Dorsolateral prefrontal cortex (tissue), 122 donors: ENCODE measurements at places on chromosomes 11 and 22.

DNA sequence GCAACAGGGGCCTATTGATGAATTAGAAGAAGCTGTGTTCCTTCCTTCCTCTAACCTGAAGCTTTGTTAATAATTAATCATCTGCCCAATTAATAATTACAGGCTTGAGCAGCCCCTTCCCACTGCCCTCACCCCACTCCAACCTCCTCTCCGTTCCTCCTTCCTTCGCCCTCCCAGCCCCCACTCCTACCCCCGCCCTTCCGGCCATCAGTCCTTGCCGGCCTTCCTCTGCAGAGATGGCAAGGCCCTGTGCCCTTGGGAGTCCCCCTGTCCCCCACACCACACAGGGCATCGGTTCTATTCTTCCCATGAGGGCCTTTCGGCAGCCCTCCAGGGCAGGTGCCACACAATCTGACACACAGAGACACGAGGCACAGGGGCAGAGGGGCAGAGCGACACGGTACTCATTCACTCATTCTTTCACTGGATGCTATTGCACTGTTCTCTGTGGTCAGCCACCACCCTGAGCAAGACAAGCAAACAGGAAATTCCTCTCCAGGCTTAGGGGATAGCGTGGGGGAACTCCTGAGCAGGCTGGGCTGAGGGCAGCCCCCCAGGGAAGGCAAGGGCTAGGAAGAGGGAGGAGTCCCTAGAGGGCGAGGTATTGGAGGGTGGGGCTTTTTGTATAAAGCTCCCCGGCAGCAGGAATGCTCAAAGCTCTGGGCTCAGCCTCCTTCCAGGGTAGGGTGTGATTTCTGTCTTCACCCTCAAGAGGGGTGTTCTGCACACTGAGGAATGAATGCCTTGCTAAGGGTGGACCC is 14.7 kb downstream of the MGAT3 start:
- no peak for DNase-seq

GRCh38 chr11:33652930-33653329 is 47.7 kb downstream of the C11orf91 start:
- no peak for DNase-seq

DNA sequence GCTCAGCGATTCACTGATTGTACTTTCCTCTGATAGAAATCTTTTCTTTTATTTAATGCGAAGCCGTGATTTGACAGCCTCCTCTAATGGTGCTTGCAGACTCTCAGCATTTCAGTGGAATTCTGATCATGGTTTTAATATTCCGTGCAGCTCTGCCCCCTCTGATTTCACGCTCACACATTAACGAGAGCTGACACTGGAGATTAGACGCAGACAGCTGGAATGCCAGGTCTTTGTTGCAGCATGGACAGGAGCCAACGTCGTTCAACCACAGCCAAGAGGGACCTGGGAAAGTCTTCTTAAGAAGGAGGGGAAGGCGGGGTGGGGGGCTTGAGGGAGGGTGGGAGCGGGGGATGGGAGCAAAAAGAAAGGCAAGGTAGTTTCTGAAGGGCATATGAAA is 186.4 kb downstream of the BLID start:
- peak; percentile 31 for DNase-seq

DNA sequence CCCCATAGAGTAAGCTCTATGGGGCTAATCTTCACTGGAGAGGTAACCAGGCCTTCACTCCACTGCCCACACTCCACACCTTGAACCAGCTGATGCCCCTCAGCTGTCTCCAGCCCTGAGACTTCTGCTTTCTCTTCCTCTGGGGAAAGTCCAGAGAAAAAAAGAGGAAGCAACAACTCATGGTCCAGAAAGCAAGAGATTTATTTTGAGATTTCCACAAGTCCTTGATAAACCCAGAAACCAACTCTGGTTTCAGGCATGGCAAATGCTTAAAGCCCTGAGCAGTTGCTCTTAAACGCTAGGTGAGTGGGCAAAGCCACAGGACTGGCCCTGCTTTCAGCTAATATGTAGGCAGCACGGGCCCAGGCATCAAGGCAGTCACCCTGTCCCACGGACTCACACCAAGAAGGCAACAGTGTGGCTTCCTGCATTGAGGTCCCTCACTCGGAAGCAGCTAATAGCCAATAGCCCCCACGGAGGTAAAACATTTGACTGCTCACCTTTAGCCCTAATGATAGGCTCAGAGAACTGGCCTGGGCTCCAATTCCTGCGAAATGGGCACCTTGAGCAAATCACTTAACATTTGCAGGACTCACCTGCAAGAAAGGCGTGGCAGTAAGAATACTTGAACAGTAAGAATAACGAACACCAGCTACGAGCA is 4.3 kb downstream of the CYB561A3 start:
- no peak for DNase-seq

DNA sequence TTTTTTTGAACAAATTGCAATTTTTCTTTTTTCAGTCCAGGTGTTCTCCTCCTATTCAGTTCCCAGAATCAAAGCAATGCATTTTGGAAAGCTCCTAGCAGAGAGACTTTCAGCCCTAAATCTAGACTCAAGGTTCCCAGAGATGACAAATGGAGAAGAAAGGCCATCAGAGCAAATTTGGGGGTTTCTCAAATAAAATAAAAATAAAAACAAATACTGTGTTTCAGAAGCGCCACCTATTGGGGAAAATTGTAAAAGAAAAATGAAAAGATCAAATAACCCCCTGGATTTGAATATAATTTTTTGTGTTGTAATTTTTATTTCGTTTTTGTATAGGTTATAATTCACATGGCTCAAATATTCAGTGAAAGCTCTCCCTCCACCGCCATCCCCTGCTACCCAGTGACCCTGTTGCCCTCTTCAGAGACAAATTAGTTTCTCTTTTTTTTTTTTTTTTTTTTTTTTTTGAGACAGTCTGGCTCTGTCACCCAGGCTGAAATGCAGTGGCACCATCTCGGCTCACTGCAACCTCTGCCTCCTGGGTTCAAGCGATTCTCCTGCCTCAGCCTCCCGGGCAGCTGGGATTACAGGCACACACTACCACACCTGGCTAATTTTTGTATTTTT is 6.2 kb upstream of the UBE4A start:
- DNase-seq: no peak

DNA sequence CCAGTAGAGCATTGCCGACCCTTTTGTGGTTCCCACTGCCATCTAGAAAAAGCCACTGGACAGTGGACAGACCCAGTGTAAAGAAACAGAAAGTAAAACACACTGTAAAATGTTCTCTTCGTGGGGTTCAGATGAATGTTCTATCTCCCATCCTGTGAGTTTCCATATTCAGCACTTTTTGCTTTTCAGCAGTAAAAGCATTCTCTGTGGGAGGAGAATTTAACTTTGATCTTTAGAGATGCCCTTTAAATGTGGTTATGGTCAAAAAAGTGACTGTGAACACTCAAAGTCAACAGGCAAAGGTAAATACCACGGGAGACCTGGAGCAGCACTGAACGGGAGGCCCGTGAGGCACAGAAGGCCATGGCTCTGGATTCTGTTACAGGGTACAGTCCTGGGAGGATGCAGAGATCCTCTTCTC is 53.9 kb downstream of the FLI1 start:
- no peak for DNase-seq

GRCh38 chr11:57424137-57424791 is 2.7 kb downstream of the SLC43A3 start:
- no peak for DNase-seq

DNA sequence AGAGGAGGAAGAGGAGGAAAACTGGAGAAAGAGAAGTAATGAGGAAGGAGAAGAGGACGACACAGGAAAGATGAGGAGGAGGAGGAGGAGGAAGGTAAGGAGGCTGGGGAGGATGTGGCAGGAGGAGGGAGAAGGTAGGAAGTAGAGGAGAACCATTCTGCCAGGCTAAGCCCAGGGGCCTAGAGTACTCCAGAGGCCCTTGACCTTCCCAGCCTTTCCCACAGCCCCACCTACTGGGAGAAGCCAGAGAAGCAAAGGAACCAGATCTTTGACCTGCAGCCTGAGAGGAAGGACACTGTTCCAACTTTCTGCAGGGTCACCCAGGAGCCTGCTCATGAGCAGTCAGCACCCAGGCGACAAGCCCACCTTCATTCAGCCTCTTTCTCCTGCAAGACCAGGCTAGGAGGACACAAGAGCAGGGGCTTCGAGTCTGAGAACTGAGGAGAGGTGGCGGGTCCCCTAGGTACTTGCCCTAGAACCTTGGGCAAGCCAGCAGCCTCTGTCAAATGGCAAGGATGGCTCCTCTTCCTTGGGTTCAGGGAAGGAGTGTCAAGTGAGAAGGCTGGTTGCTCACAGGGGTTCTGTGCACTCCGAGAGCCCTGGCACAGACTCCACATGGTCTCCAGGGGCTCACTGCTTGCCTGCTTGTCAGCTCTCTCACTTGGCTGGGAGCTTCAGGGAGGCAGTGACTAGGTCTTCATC is 27.9 kb upstream of the OAF start:
- peak; percentile 42 for DNase-seq

DNA sequence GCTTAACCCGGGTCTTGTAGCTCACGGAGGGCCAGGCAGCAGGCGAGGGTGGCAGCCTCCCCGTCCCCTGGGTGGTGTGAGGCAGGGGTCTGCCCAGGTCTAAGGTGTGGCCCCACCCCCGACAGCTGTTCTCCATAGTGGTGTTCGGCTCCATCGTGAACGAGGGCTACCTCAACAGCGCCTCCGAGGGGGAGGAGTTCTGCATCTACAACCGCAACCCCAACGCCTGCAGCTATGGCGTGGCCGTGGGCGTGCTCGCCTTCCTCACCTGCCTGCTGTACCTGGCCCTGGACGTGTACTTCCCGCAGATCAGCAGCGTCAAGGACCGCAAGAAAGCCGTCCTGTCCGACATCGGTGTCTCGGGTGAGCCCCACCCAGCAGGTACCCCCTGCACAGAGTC is 24.4 kb downstream of the SYNGR1 start:
- DNase-seq: no peak

DNA sequence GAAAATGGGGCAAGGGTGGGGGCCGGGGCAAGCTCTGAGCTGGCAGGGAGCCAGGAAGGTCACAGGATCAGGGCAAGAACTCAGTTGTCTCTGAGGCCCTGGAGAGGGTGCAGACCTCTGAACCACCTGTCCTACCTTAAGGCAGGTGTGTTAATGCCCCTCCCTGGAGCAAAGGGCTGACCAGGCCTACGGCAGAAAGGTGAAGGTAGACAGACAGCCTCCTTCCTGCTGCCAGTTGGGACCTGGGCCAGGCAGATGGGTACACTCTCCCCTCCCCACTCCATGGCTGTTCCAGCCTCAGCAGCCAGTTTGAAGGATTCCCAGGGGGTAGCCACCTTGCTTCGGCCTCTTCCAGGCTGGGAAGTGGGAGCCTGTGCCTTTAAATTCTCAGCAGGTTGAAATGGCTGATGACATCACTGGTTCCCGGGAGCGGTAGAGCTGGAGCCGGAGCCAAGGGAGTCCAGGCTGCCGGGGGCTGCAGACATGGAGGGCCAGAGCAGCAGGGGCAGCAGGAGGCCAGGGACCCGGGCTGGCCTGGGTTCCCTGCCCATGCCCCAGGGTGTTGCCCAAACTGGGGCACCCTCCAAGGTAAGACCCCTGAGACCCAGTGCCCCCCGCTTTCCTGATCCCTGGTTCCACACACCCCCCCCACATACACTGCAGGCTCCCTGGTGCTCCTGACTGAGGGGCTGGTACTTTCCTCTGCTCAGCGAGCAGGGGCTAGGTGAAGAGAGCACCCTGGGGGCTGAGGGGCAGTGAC is at the start of gene INPP5J:
Gene INPP5J, plus strand, starts transcription at position 435 of the 760 bp plus-strand sequence. Its CDS starts 49 bp downstream, at position 484.
- peak; percentile 61 for DNase-seq

GRCh38 chr11:2711161-2711560 is 11.4 kb upstream of the KCNQ1OT1 start:
- DNase-seq: no peak

DNA sequence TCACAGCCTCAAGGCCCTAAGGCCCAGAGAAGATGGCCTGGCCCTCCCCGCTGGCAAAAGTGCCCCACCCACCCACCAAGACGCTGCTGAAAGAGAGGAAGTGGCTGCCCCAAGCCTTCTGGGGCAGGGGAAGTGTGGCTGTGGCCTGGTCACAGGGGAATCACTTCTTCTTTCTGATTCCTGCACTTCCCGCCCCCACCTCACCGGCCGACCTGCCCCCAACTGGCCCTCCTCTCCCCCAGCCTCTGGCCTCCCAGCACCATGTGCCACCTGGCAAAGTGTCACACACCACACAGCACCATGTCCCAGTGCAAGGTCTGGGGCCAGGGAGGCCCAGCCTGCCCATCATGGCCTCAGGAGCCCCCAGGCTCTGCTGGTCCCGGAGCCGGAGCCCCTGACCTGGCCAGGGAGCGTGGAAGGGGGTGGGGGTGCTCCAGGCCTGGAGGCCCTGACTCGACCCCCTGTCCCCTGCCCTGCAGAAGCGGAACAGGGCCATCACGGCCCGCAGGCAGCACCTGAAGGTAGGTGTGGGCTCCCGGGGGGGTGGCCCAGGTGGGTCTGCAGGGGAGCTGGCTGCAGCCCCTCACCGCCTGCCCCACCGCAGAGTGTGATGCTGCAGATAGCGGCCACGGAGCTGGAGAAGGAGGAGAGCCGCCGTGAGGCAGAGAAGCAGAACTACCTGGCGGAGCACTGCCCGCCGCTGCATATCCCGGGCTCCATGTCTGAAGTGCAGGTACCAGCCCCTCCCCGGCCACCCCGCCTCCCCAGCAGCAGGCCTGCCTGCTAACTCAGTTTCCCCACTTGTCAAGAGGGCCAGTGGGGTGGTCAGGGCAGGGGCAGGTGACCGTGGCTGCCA is 1.4 kb downstream of the TNNI2 start:
- no peak for DNase-seq

DNA sequence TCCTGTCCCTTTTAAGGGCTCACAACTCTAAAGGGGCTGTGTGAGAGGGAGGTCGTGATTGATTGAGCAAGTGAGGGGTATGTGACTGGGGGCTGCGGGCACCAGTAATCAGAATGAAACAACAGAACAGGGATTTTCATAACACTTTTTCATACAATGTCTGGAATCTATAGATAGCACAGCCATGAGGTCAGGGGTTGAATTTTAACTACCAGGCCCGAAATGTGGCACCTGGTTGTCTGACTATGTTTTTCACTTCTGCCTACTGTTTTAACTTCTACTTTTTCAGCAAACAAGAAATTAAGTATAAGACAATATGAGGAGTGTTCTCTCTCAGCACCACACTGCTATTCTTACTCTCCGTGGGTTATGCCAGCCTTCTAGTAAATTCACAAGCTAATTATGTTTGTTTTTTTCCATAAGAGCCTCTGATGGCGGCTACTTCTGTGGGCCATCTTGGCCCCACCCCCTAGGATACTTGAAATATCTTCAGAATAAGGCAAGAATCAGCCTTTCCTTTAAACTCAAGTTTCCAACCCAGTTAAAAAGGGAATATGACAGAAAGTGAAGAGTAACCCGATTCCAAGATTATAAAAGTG is 552.8 kb upstream of the CHORDC1 start:
- DNase-seq: no peak

DNA sequence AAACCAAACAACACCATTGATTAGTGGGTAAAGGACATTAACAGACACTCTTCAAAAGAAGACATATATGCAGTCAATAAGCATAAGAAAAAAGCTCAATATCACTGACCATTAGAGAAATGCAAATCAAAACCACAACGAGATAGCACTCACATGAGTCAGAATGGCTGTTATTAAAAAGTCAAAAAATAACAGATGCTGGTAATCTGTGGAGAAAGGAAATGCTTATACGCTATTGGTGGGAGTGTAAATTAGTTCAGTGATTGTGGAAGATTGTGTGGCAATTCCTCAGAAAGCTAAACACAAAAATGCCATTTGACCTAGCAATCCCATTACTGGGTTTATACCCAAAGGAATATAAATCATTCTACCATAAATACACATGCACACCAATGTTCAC is 182.6 kb downstream of the TRPC6 start:
- no peak for DNase-seq
